ENCODE measurements at places on chromosomes 12 and 14.
A peak's percentile ranks its signal among the peaks of the same experiment; 100 is the strongest.

DNA sequence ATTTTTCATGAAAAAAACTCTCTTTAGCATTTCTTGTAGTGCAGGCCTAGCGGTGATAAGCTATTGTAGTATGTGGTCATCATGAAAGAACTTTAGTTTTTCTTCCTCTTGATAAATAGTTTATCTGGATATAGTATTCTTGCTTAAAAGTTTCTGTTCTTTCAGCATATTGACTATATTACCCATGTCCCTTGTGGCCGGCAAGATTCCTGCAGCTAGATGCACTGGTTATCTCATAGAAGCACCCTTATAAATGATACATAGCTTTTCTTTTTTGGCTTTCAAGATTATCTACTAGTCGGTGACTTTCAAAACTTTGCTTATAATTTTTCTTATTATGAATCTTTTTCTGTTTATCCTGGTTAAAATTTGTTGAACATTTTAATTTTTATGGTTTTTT, 234.8 kb downstream of the ALG10 start:
- no peak overlapping the region for H3K4me3 ChIP-seq
- H3K36me3 ChIP-seq, result no peaks in the 10 kb centered on the region
- H3K27ac ChIP-seq, result no peak overlapping the region
- no peak for DNase-seq
- no peaks in the 10 kb centered on the region for H3K4me1 ChIP-seq

DNA sequence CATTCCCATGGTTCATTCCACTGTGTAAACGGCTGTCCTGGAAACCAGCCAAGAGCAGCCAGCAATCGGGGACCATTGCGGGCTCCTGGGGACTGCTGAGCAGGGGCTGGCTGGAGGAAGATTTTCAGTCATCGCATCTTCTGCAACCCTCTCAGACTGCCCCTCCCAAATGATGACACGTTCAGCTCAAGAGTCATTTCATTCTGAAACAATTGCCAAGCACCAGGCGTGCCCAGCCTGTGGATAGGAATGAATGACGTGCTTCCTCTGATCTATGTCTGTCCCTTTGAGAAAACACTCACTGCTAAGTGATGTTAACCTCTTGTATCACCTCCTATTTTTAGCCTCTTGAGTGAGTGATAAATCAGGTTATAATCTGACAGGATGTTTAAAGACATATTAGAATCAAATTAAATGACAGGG, 62.0 kb downstream of the NDUFA12 start:
- H3K27ac ChIP-seq, result no peak overlapping the region
- peak; percentile 77 for DNase-seq
- no peaks in the 10 kb centered on the region for H3K27me3 ChIP-seq
- H3K4me3 ChIP-seq, result no peak overlapping the region

DNA sequence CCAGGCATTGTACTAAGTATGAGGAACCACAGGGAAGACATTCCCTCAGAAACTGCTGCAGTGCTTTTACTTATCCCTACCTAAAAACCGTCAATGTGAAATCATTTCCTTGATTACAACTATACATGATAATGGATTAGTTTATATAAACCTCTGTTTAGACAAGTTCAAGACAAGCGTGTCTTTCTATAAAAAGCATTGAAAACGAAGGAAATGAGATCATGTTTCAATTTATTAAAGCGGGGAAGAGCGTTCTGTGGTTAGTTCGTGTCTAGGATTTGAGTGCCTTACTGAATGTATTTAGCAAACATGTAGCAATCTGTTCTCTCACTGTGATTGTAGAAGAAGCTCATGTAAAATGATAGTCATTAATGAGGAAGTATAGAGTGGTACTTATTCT, 37.5 kb downstream of the GALC start:
- peaks cover 2% of the 10 kb centered on the region for H3K36me3 ChIP-seq
- H3K4me1 ChIP-seq, result no peaks in the 10 kb centered on the region
- no peaks in the 10 kb centered on the region for H3K27me3 ChIP-seq
- no peak overlapping the region for H3K27ac ChIP-seq
- no peak overlapping the region for H3K4me3 ChIP-seq

- DNase-seq, result no peak
- no peaks in the 10 kb centered on the region for H3K27me3 ChIP-seq
- H3K36me3 ChIP-seq, result no peaks in the 10 kb centered on the region
- H3K27ac ChIP-seq, result no peak overlapping the region
- no peak overlapping the region for H3K4me3 ChIP-seq
- no peaks in the 10 kb centered on the region for H3K4me1 ChIP-seq
These were observed 15.5 kb upstream of the ZNF268 start for GRCh38 chr12:133165776-133166175.

- no peak overlapping the region for H3K4me3 ChIP-seq
- DNase-seq, result no peak
- H3K4me1 ChIP-seq, result peaks cover 12% of the 10 kb centered on the region
- H3K27me3 ChIP-seq, result peaks cover 2% of the 10 kb centered on the region
These were observed 122.6 kb downstream of the ADGRD1 start for GRCh38 chr12:131076296-131076695.
